ENCODE measurements at places on chromosomes 3 and 15. TPM values are rescaled to one million over a fixed set of nuclear protein-coding genes. Genes with fewer than 3 reads are reported as not detected.

DNA sequence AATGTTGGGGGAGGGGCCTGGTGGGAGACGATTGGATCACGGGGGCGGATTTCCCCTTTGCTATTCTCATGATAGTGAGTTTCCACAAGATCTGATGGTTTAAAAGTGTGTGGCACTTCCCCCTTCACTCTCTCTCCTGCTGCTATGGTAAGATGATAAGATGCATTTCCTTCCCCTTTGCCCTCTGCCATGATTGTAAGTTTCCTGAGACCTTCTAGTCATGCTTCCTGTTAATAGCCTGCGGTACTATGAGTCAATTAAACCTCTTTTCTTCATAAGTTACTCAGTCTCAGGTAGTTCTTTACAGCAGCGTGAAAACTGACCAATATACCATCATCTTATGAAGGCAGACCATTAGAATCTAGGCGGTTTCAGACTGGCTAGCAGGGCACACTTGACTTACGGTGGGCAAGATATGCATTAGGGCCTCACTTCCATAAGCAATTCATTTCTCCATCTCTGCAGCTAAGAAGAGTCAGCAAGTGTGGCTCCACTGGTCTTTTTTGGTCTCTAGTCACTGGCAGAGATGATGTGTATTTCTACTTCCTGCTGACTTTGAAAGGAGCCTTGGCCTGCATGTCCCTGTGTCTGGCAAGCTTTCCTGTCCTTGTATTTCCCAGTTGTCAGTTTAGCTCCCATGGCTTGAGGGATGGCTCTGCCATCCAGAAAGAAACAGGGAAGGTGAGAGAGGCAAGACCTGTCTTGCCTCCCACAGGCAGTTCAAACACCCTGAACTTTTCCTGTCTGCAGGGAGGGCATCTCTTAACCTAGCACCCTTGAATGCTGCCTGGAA, 109.0 kb upstream of the ADAMTS9 start:
- H3K27ac ChIP-seq: no peak overlapping the region
- H3K27me3 ChIP-seq: no peaks in the 10 kb centered on the region
- no peaks in the 10 kb centered on the region for H3K36me3 ChIP-seq

- DNase-seq: peak; percentile 44
- no peaks in the 10 kb centered on the region for H3K36me3 ChIP-seq
- peaks cover 16% of the 10 kb centered on the region for H3K27me3 ChIP-seq
- H3K27ac ChIP-seq: peak overlapping the region; percentile 38
- no peaks in the 10 kb centered on the region for H3K4me1 ChIP-seq
Measured at GRCh38 chr3:168544097-168544957, 448.6 kb upstream of the GOLIM4 start.

The NEK10 gene
- total RNA-seq: 2.4 TPM

The GOLGA6L10 gene
- total RNA-seq: 4.1 TPM

GRCh38 chr3:123640740-123641462, 56.0 kb upstream of the HACD2 start:
- no peak overlapping the region for H3K27ac ChIP-seq
- no peaks in the 10 kb centered on the region for H3K27me3 ChIP-seq
- no peak for DNase-seq
- H3K4me1 ChIP-seq: peaks cover 8% of the 10 kb centered on the region
- no peak overlapping the region for H3K4me3 ChIP-seq

- no peak for DNase-seq
- peaks cover 4% of the 10 kb centered on the region for H3K4me1 ChIP-seq
- H3K27ac ChIP-seq: no peak overlapping the region
- H3K4me3 ChIP-seq: no peak overlapping the region
- no peaks in the 10 kb centered on the region for H3K36me3 ChIP-seq
- no peaks in the 10 kb centered on the region for H3K27me3 ChIP-seq
Measured at GRCh38 chr15:61090386-61091288, 138.5 kb downstream of the RORA start.

- H3K27ac ChIP-seq: no peak overlapping the region
- no peak for DNase-seq
- H3K36me3 ChIP-seq: no peaks in the 10 kb centered on the region
- no peak overlapping the region for H3K4me3 ChIP-seq
- H3K27me3 ChIP-seq: peaks cover 62% of the 10 kb centered on the region
Measured at GRCh38 chr3:156236556-156237260, 116.3 kb downstream of the KCNAB1 start.

GRCh38 chr3:78873641-78874040, 894.2 kb downstream of the ROBO1 start:
- peaks cover 7% of the 10 kb centered on the region for H3K4me1 ChIP-seq
- H3K36me3 ChIP-seq: no peaks in the 10 kb centered on the region
- no peak for DNase-seq
- H3K4me3 ChIP-seq: no peak overlapping the region

- no peak for DNase-seq
- H3K4me3 ChIP-seq: no peak overlapping the region
- H3K4me1 ChIP-seq: no peaks in the 10 kb centered on the region
Measured at GRCh38 chr3:61354604-61355003, 103.4 kb upstream of the FHIT start.
